ENCODE measurements at places on chromosomes 6 and 20. TPM values are rescaled to one million over a fixed set of nuclear protein-coding genes. Genes with fewer than 3 reads are reported as not detected.

Gene TAGAP
- 2.1 TPM for total RNA-seq

Gene HLA-F
- total RNA-seq, result 32.3 TPM

GRCh38 chr6:114194362-114195026, 148.3 kb downstream of the HS3ST5 start:
- no peak for DNase-seq

DNA sequence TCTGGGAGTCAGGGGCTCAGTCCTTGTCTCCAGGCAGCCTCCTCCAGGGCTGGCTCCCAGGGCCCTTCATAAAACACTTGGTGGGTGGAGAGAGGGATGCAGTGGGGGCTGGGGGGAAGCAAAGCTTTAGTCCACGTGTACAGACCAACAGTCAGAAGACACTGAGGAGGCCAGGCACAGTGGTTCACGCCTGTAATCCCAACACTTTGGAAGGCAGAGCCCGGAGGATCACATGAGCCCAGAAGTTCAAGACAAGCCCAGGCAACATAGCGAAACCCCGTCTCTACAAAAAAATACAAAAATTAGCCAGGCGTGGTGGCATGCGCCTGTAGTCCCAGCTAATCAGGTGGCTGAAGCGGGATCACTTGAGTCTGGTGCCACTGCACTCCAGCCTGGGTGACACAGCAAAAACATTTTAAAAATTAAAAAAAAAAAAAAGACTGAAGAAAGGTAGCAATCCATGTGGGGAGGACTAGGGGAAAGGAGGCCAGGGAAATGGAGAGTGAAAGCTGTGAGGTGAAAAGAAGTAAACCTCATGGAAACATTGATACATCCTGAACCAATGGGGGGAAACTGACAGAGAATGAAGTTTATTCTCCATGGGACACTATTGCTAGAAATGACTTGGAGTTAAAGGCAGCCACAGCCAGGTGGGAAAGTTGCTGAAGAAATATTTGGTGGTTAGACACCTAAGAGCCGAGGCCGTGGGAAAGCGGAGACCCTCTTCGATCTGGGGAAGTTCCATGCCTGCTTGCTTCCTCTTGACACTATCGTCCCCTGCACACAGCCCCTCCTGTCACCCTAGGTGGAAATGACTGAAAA, 35.4 kb downstream of the PIM1 start:
- no peak for DNase-seq

Gene WFDC13
- not detected for total RNA-seq

GRCh38 chr6:106466211-106466610, 105.7 kb downstream of the CRYBG1 start:
- DNase-seq, result no peak

- peak; percentile 62 for DNase-seq
These were observed 137.9 kb downstream of the VEGFA start for GRCh38 chr6:43907789-43908472.

Gene MYL9
- total RNA-seq, result 1,967 TPM

Gene ABT1
- total RNA-seq, result 9.0 TPM

Gene DCDC2
- total RNA-seq, result not detected

GRCh38 chr6:14499309-14499708, 381.7 kb downstream of the CD83 start:
- no peak for DNase-seq

DNA sequence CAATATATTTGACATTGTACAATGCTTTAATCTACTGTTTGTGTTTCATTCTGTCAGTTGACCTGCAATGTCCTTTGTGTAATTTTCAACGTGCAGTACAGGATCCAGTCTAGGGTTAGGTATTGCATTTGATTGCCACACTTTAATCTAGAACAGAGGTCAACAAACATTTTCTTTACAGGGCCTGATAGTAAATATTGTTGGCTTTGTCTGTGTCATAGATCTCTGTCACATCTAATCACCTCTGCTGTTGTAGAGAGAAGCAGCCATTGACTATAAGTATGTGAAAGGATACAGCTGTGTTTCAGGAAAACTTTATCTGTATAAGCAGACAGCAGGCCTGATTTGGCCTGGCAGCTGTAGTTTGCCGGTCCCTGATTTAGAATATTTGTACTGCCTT, 39.3 kb downstream of the ATRN start:
- DNase-seq, result no peak

DNA sequence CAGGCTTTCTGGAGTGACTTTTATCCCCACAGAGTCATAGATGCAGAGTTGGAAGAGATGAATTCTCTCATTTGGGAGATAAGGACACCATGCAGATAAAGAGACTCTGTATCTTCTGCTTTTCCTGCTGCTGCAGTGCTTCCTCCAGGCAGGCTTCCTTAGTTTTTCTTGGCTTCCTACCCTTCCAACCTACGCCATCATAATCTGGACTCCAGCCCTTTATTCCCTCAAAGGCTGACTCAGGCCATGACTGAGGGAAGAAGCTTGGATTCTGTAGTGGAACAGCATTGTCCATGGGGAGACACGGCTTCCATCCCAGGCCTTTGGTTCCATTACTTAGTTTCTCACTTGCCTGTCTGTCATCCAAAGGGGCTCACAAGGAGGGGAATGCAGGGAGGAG, 6.5 kb upstream of the RNF24 start:
- no peak for DNase-seq

Gene CRISP3
- total RNA-seq, result not detected

DNA sequence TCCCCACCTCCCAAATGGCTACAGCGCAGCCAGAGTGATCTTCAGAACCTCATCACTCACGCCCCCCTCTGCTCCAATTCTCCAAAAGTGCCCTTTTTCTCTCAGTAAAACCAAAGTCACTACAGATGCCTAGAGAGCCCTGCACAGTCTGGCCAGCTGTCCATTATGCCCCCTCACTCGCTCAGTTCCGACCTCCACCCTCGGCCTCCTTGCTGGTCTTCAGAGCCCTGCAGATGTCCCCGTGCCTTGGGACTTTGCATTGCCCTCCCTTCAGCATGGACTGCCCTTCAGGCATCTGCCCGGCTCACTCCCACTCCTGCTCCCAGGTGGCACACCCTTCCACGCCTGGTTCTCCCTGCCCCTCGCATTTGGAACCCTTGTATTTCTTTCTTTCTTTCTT, 1.1 kb upstream of the RAET1E start:
- no peak for DNase-seq

Data from left ventricle myocardium superior (tissue), 1 donor.